EH (cell line): ENCODE measurements at places on chromosomes 6 and 20.

GRCh38 chr20:4109307-4109940 is 94.1 kb upstream of the RNF24 start:
- DNase-seq: no peak

- DNase-seq: no peak
These were observed 25.5 kb downstream of the FAM184A start for GRCh38 chr6:119052987-119053386.

DNA sequence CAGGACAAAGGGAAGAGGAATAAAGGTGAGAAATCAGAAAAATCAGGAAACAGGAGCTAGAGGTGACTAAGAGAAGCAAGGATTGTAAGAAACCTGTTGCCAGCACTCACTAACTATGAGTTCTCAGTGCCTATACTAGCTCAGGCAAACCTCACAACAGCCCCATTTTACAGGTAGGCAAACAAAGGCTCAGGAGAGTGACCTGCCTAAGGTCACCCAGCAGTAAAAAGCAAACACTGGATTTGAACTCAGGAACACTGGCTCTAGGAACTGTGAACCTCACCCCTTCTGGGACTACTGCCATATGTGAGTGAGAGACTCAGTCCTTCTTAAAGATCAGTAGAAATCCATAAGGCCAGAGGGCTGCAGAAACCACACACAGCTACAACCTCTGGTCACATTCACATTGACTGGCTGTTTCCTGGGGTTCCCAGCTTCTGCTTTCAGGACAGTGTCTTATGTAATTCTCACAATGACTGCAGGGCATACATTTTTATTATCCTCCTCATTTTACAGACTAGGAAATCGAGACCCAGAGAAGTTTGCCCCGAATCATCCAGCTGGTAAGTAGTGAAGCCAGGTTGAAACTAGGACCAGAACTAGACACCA is 80.7 kb upstream of the MAFB start:
- no peak for DNase-seq

DNA sequence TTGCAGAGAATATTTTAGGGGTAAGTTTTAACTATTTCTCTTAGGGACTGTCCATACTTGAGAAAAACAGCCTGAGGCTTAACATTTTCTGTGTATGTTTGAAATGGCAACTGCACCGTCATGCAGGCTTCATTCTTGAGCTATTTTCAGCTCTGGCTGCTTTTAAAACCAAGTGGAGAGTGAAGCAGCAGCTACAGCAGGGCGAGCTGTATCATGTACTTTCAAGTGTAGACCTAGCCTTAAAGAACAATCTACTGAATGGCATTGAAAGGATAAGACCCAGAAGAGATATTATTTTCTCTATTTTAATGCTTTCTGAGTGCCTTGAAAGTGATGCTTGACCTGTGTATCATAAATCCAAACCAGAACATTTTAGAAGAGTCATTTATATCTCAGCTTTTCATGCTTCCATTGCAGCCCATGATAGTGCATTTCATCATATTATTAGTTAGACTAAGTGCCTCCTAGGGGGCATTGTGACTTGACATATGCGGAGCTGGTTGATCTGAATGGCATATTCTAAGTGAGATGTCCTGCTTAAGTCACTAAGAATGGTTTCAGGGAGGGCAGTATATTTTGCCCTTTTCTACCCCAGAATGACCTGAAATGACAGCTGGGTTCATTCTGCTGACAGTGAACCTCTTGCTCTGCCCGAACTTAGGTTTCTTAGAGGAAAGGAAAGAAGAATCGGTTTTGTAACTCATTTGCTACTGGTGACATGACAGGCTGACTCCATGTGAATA is 85.3 kb downstream of the NKAIN2 start:
- no peak for DNase-seq

- DNase-seq: peak; percentile 3
These were observed 95.5 kb downstream of the ECT2L start for GRCh38 chr6:138891255-138891986.

- DNase-seq: peak; percentile 78
These were observed 167.8 kb downstream of the JARID2 start for GRCh38 chr6:15413466-15414234.

DNA sequence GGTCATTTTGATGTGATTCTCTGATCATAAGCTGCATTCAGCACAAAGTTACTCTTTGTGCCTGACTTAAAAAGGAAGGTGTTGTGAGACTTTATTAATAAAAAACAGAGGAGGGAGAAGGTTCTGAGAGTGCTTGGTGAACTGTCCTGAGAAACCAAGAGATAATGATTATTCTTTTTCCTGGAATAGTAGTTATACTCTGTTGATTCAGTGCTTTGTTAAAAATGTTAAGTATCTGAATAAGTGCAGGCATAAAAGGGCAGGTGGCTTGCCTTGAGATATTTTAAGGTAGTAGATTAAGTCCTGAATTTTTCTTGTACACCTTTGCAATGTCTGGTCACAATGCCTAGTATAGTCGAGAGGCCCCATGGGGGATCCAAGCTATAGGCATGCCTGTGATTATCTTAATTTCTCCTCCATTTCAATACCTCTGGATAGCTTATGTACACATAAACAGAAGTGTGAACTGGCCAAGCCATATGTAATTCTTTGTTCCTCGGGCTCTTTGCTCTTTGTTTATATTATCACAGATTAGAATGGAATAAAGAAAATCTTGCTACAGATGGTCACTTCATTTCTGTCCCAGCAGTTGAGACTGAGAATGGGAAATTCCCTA is 50.0 kb downstream of the SOBP start:
- DNase-seq: no peak

DNA sequence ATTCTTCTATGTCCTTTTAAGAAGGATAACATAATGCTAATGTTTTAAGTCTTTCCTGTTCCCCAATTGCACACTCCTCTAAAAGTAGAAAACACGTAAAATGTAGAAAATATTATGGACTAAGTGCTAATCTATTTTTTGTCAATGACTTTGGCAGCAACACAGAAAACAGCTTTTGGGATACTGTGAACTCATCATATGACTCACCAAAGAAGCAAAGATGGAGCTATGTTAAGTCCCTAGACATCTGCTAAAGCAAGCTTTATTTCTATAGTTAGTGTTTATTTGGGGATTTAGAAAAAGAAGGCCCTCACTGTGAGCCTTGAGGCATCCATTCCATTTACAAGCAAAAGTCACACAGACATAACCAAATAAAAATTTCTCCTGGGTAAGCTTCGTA is 23.0 kb downstream of the OPN5 start:
- DNase-seq: no peak

DNA sequence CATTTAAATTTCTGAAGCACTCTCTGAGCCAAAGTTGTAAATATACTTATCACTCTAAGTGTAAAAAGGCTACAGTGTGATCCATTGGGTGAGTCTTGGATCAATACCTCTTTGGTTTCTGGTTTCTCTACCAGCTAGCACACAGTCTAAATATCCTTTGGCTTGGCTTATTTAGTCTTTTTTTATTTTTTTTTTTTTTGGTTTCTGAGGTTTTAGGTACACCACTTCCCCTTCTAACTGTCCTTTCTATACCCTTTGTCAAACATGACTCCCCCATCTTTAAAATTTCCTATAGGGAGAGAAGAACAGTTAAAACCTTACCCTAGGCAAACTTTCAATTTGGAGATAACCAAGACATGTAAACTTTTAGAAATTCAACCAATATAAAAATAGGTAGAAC is 379.0 kb downstream of the PHF3 start:
- DNase-seq: no peak

DNA sequence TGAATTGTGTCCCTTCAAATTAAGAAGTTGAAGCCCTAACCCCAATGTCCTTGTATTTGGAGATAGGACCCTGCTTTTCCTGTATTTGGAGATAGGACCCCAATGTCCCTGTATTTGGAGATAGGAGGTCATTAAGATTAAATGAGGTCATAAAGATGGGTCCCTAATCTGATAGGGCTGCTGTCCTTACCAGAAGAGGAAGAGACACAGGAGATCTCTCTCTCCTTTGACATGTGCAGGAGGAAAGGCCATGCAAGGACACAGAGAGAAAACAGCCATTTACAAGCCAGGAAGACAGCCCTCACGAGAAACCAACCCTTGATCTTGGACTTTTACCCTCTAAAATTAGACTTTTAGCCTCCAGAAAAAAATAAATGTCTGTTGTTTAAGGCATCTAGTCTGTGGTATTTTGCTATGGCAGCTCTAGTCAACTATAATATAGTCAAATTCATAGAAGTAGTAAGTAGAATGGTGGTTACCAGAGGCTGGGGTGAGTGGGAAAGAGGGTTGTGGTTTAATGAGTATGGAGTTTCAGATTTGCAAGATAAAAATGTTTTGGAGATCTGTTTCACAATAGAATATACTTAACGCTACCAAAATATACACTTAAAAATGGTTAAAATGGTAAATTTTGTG is 59.3 kb downstream of the UBE3D start:
- DNase-seq: peak; percentile 7

- peak; percentile 58 for DNase-seq
These were observed 620.1 kb downstream of the COL12A1 start for GRCh38 chr6:74585753-74586152.

DNA sequence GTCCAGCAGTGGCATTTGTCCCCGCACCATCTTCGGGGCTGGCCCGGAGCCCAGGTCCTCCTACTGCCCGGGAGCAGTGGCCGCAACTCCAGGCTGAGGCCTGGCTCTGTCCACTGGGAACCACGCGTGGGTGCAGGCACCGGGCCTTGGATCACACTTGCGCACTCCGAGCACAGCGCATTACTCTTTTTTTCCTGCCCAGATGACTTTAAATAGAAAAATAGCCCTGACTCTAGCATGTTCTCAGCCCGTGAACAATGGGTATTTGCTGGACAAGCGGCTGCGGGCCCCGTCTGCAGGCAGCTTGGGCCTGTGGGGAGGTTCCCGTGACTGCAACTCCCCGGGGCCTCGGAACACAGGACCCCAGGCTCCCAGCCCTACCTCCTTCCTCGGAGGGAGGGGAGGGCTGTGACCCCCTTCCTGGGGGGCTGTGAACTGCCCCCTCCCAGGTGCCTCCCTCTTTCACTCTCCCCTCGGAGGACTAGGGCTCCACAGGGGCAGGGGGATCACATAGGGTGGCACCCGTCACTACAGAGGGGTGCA is 162.2 kb downstream of the TBXT start:
- peak; percentile 25 for DNase-seq

DNA sequence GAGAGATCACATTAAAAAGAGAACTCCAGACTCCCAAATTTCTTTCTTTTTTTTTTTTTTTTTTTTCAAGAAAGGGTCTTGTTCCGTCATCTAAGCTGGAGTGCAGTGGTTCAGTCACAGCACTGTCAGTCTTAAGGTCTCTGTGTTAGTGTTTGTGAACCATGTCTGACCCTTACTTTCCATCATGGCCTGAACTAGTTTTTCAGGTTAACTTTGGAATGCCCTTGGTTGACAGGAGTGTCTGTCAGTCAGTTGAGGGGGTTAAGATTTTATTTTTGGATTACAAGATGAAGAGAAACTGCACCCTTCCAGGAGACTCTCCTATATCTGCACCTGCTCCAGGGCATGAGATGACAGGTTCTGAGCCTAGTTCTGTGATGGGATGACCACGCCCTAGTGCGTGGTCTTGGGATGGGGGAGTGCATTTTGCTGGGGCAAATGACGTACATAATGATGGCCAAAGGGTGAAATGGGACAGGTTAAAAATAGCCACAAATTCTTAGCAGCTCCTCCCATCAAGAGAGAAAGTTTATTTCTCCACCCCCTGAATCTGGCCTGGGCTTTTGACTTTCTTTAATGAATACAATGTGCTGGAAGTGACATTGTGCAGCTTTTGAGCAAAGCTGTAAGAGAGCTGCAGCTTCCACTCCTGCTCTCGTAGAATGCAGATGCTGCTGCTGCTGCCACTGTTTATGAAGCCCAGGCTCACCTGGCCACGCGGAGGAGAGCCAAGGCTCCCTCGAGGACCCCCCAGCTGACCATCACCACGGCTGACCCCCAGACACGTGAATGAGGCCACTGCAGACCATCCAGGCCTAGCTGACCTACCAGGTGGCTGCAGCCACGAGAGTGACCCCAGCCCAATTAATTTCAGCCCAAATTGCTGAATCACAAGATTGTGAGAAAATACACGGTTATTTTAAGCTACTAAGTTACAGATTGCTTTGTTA is 29.7 kb upstream of the FAM50B start:
- DNase-seq: peak; percentile 63

DNA sequence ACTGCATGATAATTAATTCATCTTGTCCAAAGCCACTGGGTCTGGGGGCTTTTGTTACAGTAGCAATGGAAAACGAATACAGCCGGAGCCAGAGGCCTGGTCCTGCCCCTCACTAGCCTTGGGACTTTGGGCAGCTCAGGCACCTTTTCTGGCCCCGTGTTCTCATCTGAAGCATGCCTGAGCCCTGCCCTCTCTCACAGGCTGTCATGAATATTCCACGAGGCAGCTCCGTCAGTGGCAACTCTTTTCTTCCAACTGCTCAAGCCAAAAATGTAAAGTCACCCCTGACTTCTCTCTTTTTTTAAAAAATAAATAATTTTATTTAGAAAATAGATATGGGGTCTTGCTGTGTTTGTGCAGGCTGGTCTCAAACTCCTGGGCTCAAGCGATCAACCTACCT is 5.3 kb downstream of the BNIP5 start:
- DNase-seq: no peak

DNA sequence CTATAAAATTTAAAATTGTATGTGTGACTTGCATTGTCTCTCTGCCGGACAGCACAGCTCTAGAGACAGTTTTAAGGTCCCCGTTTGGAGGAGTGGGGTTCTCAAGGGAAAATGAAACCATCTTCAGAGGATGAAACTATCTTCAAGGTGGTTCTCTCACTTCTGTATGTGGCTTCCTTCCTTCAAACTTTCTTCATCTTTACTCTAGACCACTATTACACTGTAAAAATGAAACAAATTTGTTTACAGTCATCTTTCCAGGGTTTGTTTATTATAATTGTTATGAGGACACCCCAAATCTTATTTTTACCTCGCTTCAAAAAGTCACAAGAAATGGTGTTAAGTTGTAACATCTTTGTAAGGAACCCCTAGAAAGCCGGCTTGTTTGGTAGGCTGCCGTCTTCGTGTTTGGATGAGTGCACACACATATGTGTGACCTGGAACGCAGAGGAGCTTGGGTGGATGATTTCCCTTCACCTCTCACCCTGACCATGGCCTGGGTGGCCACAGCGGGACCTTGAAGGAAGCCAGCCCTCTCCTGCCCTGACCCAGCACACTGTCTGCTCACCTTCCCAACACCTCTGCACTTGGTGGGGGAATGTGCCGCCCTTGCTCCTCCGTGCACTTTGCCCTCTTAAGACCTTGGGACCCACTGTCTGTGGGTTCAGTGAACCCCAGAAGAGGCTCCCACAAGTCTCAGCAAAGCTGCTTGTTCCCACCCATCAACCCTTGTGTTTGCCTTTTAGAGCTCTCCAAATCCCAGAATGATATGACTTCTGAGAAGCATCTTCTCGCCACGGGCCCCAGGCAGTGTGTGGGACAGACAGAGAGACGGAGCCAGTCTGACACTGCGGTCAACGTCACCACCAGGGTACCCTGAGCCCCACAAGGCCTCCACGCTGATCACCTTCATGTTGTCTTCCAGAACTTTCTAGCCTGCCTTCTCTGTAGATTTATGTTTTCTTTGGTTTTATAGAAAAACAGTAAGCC is 67.8 kb downstream of the SYTL3 start:
- no peak for DNase-seq

DNA sequence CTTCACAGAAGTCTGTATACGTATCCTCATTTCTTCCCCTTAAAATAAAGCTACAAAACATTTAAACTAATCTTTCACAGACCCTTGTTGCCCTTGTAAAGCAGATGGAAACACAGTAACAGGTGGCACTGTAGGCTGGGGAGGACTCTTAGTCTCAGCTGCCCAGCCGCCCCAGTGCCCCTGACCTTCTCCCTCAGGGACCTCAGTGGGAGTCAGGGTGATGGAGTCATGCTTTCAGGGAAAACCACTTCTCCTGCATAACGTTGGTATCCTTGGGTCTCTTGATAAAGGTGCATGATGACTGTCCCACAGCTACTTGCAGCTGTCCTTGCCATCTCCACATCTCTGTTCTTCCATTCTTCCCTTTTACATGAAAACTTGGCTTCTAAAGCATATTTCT is 198.6 kb downstream of the CDKAL1 start:
- DNase-seq: no peak
